ENCODE measurements at places on chromosomes 3 and 15. TPM values are rescaled to one million over a fixed set of nuclear protein-coding genes. Genes with fewer than 3 reads are reported as not detected.
A peak's percentile ranks its signal among the peaks of the same experiment; 100 is the strongest.

ST8SIA2 gene
- not detected for total RNA-seq

DNA sequence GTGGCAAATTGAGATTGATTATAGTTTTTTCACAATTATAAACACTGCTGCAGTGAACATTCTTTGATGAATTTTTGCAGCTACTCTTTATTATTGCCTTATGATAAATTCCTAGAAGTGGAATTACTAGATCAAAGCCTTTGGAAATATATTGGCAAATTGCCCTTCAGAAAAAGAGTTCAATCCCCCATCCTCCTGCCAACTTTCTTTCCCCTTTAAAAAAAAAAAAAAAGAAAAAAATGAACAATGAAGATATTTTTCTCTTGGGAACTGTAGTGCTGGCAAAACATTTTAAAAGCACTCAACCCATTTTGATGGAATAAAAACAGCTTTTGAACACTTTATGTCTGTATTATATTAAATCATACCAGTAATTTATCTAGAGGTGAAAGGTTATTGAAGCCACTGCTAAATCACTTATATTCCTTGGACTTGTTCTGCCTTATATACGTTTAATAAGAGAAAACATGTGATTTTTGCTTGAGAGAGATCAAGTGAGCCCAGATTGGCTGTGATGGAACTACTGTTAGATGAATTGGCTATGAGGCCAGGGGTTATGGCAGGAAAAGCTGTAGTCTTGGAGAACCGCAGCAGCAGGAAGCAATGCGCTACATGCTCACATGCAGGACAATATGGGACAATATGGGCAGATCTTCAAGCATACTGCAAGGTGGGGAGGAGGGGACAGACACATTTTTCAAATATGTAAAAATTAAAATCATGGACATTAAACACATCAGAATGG lies 212.8 kb upstream of the C2CD4B start:
- no peak for DNase-seq

- DNase-seq, result no peak
These were observed 34.2 kb downstream of the MYZAP start for GRCh38 chr15:57625703-57626448.

GRCh38 chr15:62896380-62896866 lies 146.1 kb upstream of the TPM1 start:
- DNase-seq, result peak; percentile 71

- DNase-seq, result peak; percentile 42
These were observed 542.6 kb downstream of the ZBBX start for GRCh38 chr3:166837535-166837934.

DNA sequence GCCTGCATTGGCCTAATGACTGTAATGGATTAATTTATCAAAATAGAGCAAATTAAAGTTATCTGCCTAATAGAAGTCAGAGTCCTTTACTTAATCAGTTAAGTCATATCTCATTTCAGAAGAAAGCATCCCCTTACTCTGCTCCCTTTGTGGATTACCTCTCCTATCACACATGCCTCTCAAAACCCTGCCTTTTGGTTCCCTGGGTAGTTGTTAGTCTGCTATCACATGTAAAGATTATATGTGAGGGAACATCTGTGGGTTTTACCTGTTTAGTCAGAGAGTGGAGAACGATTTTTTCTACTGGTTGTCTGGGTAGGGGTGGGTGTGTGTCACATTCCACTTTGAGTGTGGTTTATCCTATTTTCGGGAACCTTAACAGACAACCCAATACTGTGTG lies 16.4 kb downstream of the UBE2E2 start:
- DNase-seq, result no peak

CHRD gene
- 5.6 TPM for total RNA-seq

DNA sequence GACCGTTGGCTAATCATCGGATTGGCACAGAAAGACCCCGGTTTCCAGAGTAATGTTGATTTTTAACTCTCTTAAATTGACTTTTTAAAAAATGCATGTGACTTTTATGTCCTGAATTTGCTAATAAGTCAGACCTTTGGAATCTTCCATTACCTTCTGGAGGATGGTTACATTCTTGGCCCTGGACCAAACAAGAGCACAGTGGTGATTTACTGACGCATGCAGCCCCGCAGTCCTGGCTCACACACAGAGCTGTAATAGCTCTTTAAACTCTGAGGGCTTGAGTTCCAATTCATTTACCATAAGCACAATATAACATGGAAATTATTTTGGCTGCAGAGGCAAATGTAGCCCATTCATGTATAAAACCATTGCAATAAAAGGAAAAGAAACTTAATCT lies 25.1 kb downstream of the SOX14 start:
- DNase-seq, result no peak

DNA sequence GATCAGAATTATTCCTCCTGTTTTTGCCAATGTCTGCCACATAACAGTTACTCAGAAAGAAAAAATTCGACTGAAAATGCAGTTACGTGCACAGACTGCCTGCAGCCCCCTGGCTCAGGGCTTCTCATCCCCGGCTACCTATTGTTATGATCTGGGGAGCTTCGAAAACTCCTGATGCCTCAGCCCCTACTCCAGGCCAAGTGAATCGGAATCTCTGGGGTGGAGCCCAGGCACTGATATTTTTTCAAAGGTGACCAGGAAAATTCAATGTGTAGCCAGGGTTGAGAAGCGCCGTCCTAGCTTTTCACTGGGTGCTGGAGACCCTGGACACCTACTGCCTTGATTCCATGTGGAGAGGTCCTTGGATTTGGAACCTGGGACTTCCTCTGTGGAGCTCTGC lies 8.5 kb downstream of the ADAMTS17 start:
- DNase-seq, result no peak

Measured in A172 (cell line).